ENCODE measurements at places on chromosomes 3 and 15.

GRCh38 chr3:40855871-40856270, 331.1 kb downstream of the ZNF621 start:
- DNase-seq = no peak

DNA sequence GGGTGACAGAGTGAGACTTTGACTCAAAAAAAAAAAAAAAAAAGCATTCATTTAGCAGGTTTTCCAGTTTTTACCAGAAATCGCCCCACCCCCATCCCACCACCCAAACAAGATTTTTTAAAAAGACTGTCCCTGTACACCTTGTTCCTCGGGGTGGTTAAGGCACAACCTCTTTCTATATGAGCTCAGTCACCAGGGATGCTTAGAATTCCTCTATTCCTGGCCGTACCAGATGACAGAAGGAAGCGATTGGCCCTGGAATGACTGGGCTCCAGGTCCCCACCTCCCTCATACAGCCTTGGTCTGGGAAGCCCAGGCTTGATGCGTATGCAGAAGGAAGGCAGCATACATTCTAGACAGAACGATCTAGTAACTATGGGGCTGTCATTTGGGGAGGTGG, 25.6 kb downstream of the IDH2 start:
- no peak for DNase-seq

GRCh38 chr3:98962951-98963350, 61.5 kb upstream of the DCBLD2 start:
- no peak for DNase-seq

DNA sequence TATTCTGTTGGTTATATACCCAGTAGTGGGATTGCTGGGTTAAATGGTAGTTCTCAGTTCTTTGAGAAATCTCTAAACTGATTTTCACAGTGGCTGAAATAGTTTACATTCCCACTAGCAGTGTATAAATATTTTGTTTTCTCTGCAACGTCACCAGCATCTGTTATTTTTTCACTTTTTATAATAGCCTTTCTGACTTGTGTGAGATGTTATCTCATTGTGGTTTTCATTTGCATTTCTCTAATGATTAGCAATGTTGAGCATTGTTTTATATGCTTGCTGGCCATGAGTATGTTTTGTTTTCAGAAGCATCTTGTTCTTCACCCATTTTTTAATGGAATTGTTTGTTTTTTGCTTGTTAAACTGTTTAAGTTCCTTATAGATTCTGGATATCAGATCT, 612.7 kb upstream of the SGO1 start:
- DNase-seq = no peak

Data from NCI-H1105 treated with DMSO at 0.1 percent for 48 hours (cell line).